Midbrain (tissue), 1 donor: ENCODE measurements at places on chromosomes 12 and 14.

GRCh38 chr12:113297214-113297587, 37.7 kb downstream of the SLC8B1 start:
- DNase-seq = no peak

- no peak for DNase-seq
Measured at GRCh38 chr12:130571734-130572133, 144.4 kb downstream of the RIMBP2 start.

DNA sequence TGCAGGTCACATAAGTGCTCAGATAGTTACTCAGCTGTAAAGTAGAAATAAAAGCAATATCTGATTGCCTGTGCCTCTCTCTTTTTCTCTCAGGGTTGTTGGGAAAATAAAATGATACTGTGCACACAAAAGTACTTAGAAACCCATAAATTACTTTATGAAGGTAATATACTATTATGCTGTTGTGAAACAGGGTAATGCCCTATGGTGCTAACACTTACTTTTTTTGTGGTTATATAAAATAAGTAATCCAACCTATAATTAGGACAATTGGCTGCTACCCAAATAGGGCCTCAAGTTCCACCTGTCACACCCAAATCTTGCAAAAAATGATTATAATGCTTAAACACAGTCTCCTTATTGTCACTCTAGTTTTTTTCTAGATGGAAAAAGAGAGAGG, 50.6 kb downstream of the DAAM1 start:
- no peak for DNase-seq

- DNase-seq = peak; percentile 75
Measured at GRCh38 chr12:7219599-7220243, 30.2 kb downstream of the PEX5 start.

- no peak for DNase-seq
Measured at GRCh38 chr12:53324113-53324778, 2.8 kb upstream of the AAAS start.

DNA sequence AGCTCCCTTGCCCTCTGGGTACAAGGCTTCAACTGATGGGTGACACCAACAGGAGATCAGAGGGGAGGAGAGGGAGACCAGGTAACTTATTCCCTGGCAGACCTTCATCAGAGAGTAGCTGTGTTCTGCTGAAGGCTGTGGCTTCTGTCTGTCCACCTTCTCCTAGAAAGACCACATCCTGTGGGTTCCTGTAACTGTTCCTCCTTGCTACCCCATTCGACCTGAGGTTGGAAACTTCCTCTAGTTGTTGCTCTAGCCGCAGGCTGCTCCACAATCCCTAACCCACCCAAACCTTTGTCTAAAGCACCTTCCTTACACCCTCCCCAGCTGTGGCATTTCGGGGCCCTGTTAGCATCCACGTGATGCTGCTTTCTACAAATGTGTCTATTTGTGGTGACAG, 454.2 kb downstream of the DPF3 start:
- DNase-seq = no peak

DNA sequence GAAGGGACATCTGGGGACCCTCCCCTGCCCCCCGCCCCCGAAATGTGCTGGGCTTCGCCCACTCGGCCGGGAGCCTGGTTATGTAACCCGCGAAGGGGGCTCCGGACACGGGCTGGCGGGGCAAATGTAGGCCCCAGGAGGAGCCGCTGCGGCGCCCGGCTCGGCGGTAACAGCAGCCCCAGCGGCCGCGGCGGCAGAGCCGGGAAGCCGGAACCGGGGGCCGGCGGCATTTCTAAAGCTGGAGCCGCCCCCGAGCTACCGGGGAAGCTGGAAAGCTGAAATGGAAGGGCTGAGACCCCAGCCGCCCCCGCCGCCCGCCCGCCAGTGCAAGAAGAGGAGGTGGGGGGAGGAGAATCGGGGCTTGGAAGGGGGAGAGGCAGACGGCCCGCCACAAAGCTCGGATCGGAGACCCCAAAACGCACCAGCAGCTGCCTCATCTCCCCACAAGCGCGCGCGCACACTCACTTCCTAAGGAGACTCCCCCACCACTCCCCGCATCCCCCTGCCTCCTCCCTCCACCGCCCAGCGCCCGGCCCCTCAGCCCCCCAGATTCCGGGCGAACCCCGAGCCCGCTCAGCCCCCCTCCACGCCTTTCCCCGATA, 1.5 kb downstream of the KDM2B start:
- DNase-seq = peak; percentile 37

DNA sequence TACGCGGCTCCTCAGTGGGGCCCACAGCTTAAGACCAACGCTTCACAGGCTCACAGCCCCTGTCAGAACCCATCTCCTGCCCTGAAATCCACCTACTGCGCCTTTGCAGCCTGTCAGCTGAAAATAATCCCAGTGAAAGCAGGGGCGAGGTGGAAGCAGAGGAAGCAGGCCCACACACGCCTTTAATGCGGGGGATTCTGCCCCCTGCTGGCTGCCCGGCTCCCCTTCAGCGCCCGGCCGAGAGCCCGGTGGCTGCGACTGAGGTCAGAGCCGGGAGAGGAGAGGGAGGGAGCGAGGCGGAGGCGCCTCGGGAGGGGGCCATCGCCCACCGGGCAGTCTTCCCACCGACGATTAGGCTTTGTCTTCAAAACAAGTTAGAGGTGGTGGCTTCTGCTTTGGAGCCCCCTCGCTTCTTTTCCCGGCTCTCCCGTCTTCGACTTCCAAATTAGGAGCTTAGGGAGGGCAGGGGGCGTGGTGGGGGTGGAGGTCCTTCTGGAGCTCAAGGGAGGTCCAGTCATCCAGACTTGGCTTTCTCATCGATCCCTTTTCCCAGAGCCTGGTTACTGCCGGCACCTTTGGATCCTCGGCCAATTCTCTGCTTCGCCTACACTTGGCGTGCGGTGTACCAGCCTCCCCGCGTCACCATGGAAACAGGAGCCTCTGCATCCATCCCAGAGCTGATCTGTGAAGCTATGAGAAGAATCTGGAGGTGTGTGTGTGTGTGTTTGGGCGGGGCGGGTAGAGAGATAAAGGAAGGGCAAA, 25.2 kb upstream of the RND1 start:
- peak; percentile 81 for DNase-seq
